Activated T-cell treated with anti-CD3 and anti-CD28 coated beads for 24 hours (primary cell): ENCODE measurements at places on chromosomes 12 and 14.

- DNase-seq = peak; percentile 36
These were observed 89.5 kb upstream of the BCL2L14 start for GRCh38 chr12:11981121-11981733.

- no peak for DNase-seq
These were observed 22.4 kb upstream of the TCP11L2 start for GRCh38 chr12:106280106-106280505.

DNA sequence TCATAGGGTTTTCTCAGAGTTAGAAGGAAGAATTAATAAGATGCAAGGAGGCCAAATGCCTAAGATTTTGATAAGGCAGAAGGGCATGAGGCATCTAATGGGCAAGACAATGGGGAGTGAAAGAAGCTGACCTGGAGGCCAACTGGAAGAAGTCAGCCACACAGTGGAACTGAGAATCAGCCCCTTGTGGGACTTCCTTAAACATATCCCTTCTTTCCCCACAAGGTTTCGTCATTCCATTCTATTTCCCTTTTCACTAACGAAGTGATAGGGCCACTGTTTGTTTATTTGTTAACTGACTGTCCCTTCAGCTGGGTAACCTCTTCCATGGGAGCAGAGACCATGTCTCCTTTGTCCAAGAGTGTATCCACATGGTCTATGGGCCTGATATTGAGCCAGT, 86.2 kb downstream of the HELB start:
- no peak for DNase-seq

GRCh38 chr12:65756956-65757511, 67.2 kb upstream of the HMGA2 start:
- DNase-seq = no peak

DNA sequence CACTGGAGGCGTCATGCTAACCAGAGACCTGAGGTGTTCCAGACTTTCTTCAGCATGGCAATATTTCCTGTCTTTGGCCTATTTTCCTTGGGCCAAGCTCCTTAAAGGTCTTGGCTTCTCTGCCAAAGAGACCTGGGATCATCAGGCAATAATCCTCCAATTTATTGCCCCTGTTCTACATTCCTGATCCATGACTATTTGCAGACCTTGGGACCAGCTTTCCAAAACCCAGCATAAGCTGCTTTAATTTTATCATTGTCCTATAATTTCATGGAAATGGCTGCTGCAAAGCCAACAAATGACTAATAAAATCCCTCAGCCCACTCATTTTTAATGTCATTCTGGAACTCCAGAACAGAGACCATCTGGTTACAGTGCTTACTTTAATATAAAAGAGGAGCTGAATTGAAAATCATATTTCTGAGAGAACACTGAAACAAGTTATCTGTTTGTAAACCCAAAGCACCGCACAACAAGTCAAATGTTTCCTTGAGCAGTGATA, 166.9 kb upstream of the BTG1 start:
- no peak for DNase-seq

GRCh38 chr12:129613314-129613713, 290.5 kb downstream of the TMEM132D start:
- DNase-seq = no peak

GRCh38 chr14:52351233-52352060, 37.3 kb downstream of the PTGER2 start:
- DNase-seq = no peak

GRCh38 chr14:105019861-105020814, 745 bp downstream of the CDCA4 start:
- peak; percentile 46 for DNase-seq

GRCh38 chr12:108441549-108441948, 73.5 kb upstream of the FICD start:
- no peak for DNase-seq

DNA sequence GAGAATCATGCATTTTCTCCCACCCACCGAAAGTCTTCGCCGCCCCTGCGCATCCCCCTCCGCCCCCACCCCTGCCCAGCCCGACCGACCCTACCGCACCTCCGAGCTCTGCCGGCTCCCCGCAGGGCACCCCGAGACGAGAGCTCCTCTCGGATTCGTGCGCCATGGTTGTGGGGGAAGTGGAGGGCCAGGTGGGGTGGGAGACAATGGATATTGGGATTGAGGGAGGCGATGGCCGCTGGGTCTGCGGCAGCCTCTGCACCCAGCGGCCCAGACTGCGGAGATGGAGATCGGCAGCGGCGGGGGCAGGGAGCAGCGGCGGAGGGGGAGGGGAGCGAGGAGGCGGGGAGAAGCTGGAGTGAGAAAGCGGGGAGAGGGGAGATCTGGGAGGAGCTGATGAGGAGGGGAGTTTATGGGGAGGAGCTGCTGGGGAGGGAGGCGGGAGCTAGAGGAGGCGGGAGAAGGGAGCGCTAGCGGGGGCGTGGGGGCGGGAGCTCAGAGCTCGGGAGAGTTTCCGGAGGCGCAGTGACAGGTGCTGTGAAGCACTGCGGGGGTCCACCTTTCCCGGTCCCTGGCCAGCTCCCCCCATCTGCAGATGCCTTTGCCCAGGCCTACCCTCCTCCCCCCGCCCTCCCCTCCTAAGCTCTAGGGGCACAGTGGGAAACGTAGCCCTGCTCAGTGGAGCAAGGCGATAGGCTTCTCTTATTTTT, at the start of gene SALL2:
SALL2 (minus strand) TSS at position 385 of the 710 bp plus-strand sequence; CDS start at position 166, 219 bp downstream.
- peak; percentile 60 for DNase-seq

GRCh38 chr14:95480887-95481226, 35.6 kb downstream of the SYNE3 start:
- no peak for DNase-seq

DNA sequence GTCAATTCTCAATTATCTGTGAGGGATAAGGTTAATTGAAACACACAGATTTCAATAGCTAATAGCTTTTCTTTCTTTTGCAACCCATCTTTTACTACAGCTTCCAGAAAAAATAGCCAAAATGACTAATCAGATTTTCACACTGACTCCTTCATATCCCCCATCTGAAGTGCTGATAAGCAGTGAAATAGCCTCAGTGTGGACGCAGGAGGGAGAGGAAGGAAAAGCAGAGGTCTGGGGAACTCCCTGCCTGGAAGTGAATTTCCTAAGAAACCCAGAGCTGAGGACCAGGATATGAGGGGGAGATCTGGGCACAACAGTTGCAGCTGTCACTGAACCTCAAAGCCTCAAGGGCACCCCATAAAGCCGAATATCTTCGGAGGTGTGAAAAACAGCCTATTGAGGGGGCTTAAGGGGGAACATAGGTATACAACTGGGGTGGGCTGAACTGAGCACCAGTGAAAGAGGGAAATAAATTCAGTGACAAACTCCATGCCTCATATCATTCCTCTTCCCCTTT, 60.9 kb downstream of the EMP1 start:
- DNase-seq = no peak

DNA sequence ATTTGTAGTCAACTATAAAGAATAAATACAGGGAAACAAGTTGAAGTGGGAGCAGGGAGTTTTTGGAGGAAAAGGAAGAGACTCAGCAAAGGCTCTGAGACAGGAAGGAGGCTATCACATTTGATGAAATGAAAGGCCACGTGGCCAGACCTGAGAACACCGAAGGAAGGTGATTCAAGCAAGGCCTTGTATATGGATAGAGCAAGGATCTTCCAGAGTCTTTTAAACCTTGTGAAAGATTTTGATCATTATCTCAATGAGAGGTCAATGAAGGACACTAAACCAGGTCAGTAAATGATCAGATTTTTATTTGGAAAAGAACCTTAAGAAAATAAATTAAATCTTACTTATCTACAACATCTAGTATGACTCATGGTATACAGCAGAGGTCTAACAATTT, 523.5 kb downstream of the SLC16A7 start:
- DNase-seq = no peak

GRCh38 chr12:62164036-62164435, 96.2 kb upstream of the USP15 start:
- DNase-seq = no peak
